ENCODE measurements at places on chromosomes 1 and 21.

- DNase-seq: no peak
Observed at GRCh38 chr1:187819086-187819485, 990.3 kb downstream of the PLA2G4A start.

DNA sequence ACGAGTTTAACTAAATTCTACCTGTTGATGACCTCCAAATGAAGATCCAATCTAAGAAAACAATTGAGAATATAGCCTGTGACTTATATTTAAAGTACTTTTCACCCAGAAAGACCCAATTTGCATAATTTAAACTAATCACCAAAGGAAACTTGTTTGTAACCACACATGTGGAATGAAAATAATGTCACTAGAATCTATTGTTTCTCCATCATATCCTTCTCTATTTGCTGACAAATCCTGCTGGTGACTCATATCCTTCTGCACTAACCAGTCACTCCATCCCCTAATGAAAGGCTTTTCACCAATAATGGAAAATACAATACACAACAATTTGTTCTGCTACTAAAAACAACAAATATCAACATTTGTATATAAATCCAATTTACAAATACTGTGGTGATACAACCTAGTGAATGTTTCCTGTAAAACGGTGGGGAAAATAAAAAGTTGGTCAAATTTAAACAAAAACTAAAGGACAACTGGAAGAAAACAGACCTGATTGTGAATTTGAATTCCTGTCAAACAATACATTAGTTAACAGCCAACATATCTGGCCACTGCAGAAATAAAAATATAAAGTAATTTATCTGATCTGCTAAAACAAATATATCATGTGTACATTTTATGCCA lies 6.5 kb downstream of the PTP4A2 start:
- no peak for DNase-seq

GRCh38 chr1:44485934-44486460 lies 80.9 kb downstream of the RNF220 start:
- no peak for DNase-seq

DNA sequence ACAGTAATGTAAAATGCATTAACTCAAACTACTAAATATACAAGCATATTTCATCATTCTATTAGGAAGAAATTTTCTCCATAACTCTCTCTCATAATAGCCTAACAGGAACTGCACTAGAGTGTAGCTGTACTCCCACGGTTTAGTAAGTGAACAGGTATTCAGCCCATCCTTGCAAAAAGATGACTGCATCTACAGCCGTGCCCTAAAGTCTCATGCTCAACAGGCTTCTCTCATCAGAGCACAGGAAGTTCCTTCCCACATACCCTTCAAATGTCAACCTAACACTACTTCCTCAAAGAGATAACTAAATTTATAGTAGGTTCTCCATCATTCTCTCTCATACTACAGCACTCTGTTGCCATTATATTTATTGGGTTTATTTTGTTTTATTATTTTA lies 251.6 kb downstream of the AKT3 start:
- DNase-seq: no peak

DNA sequence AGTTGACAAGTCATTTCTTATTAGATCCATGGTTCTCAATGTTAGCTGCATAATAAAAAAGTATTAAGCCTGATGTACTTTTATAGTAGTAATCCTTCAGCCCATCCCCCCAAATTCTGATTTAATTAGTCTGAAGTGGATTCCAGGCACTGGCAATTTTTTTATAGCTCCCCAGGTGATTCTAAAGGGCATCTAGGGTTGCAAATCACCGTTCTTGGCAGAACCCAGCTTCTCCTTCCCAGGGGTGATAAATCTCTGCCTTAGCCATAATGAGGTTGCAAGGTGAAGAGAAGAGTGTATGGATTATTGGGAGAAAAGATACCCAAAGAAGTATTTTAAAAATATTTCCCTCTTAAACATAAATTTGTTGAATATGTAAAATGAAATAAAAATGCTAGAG lies 43.0 kb upstream of the RXRG start:
- DNase-seq: no peak

GRCh38 chr1:152328801-152329391 lies 3.9 kb upstream of the FLG start:
- no peak for DNase-seq

DNA sequence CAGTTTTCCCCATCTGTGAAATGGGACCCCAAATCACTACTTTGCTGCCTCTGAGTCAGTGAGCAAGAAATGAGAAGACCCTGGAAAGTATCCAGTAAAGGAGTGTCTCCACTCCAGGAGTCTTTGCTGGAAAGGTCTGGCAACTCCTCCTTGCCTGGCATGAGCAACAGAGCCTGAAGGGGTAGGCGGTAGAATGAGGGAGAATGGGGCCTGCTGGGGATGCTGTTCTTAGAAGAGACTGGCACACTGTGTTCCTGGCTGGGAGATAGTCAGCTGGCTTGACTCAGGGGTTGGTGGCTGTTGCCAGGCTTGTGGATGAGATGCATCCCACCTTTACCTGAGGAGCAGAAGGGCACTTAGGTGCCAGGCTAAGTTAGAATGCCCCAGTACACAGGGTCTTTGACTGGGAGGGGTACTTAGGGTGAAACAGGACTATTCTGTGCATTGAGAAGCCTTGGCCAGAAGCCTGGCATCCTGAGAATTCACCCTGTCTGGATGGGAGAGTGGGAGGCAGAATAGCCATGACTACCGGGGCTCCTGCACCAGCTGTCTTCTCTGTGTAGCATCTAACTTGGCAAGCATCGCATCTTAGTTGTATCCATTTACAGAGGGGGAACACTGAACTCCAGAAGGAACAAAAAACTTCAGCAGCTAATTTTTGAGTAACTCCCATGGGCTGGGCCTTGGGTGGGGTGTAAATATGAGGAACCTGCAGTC lies 2.5 kb downstream of the MFSD2A start:
- no peak for DNase-seq

GRCh38 chr1:102071451-102071850 lies 74.7 kb upstream of the OLFM3 start:
- DNase-seq: no peak

DNA sequence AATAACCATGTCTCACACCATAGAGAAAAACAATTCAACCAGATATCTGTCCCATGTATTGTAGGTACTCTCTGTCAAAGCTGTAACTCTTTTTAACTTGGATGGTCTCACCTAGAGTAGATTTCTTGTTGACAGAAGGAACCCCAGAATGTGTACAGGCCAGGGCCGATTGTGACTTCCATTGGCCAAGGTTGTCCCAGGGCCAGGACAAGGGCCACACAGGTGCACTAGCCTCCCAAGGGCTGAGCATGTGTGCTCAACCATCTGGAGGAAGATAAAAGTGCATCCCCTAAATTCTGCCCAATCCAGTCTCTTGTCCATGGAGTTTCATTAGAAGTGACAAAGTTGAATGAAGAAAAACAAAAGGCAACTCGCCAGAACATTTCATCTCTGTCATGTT lies 51.8 kb downstream of the SETD4 start:
- DNase-seq: peak; percentile 3

GRCh38 chr21:44752671-44753235 lies 41.4 kb upstream of the TSPEAR start:
- no peak for DNase-seq

GRCh38 chr1:55049271-55049913 lies 10.0 kb downstream of the PCSK9 start:
- DNase-seq: no peak

- peak; percentile 89 for DNase-seq
Observed at GRCh38 chr1:232767305-232768074, 37.7 kb upstream of the MAP10 start.

DNA sequence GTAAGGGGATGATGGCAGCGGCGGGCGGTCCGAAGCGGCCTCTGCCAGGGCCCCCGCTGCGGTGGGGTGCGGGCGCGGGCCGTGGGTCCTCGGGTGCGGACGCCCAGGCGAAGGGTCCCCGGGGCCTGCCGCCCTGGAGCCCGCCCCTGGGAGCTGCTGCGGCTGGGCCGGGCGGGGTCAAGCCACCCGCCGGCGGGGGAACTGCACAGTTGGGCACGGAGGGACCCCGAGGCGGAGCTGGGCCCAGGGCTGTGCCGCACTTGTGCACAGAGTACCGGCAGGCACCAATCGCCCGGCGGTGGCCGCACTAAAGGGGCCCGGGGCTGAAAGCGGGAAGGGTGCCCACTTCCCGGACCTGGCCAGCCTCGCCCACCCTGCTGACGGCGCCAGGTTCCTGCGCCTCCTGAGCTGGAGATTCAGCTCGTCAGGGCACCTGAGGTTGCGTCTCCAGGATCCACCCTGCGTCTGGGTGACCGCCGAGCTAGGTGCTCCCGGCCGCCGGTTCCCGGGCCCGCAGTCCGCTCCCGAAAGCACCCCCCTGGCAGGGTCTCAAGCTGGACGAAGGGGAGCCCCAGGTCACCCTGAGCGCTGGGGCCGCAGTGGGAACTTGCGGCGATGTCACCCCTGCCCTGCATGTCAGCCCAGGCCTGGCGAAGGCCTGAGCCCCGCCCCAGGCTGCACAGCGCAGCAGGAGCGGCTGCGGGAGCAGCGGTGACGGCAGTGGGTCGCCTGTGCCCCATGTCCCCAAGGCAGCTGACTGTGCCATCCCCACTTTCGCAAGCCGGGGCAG lies 56.7 kb upstream of the ETV3 start:
- peak; percentile 49 for DNase-seq

DNA sequence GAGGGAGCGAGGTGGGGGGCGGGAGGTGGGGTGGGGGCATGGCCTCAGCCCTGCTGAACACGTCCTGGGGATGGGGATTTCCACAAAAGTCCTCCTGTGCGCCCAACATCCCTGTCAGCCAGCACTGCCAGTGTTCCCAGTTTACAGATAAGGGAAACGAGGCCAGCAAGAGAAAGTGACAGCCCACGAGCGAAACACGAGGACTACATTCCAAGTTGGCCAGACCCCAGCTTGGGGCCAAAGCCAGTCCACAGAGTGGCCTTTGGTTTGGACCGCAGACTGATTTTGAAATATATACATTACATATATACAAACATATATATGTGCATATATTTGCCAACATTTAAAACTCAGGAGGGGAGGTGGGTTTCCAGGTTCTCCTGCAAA lies 5.0 kb downstream of the FBXO2 start:
- no peak for DNase-seq

Data from sigmoid colon (tissue), 7 donors.